Stimulated activated CD8-positive, alpha-beta memory T cell treated with anti-CD3 and anti-CD28 coated beads, Interleukin-15, amount 100 ng/mL, for 48 hours (primary cell): ENCODE measurements at places on chromosomes 6 and 20.

DNA sequence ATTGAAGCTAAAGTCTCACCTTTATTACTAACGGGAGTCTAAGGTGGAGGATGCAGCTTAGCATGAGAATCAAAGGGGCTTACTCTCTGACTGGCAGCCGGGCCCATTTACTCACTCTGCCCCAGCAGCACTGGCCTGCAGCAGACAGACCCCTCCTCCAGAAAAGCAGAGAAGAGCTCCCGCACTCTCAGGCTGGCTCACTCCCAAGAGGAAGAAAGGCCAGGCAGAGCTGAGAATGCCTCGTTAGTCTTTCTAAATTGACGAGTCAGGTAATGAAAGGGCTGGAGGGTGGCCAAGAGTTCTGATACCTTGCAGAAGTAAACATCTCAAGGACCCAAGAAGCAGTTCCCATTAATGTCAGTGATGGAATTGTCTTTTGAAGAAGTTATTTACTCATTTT, 44.5 kb upstream of the IL20RA start:
- DNase-seq: no peak

DNA sequence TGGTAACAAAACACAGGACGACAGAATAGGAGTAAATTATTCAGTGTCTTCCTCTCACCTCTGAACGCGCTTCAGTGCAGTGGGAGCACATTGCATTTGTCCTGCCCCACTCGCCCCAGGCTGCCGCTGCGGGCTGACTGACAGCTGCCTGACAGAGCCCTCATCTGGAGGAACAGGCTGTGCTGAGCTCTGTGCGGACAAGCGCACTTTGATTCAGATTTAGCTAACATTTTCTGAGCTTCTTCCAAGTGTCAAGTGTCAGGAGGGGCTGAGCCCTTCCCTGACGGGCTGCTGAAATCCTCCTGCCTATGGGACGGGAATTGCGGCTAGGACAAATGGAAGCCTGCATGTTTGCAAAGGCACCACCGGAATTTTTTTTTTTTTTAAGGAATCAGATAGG, 383.0 kb upstream of the CDH4 start:
- DNase-seq: no peak

DNA sequence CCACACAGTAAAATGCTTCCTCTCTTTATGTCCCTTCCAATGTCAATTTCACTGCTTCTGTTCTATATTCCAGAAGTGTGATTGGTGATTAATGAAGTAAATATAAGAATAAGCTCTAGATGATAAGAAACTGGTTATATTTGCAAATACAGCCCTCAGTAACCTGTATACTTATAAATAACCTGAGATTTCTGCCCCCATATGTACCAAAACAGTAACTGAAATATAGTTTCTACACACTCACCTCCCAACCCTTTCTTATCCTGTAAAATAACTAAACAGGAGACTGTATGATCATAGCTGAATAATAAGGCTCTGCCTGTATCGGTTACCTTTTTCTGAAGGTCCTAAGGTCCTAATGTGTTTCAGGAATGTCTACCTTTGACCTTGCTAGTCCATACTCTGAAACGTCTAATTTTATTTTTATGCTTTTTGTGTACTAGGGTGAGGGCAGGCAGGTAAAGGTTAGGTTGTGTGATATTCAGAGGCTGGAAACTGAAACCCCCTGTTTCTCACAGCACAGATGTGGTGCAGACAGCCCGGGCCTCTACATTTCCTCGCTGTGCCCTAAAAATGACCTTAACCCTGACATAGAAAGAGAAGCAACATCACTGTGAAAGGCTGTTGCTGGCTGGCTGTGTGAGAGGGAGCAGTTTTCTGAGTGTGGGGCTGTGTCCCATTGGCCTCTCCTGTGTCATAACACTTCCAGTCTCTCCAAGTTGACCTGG, 378.8 kb downstream of the CENPW start:
- no peak for DNase-seq

DNA sequence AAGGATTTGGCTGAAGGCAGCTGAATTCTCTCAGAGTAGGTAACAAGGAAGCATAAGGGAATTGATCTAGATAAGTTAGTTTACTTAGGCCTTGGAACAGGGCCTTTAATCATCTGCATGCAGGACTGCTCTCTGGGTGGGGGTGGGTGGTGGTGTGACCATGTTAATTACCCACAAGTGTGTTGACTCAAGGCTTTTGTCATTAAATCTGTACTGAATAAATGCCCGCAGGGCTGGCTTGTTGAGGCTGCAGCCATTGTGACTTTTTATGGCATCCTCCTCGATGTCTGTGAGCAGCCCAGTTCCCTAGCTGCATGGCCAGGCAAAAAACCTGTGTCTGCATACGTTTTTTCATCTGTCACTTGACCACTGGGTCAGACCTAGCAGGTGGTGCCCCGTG, 63.5 kb upstream of the ASCC3 start:
- no peak for DNase-seq

DNA sequence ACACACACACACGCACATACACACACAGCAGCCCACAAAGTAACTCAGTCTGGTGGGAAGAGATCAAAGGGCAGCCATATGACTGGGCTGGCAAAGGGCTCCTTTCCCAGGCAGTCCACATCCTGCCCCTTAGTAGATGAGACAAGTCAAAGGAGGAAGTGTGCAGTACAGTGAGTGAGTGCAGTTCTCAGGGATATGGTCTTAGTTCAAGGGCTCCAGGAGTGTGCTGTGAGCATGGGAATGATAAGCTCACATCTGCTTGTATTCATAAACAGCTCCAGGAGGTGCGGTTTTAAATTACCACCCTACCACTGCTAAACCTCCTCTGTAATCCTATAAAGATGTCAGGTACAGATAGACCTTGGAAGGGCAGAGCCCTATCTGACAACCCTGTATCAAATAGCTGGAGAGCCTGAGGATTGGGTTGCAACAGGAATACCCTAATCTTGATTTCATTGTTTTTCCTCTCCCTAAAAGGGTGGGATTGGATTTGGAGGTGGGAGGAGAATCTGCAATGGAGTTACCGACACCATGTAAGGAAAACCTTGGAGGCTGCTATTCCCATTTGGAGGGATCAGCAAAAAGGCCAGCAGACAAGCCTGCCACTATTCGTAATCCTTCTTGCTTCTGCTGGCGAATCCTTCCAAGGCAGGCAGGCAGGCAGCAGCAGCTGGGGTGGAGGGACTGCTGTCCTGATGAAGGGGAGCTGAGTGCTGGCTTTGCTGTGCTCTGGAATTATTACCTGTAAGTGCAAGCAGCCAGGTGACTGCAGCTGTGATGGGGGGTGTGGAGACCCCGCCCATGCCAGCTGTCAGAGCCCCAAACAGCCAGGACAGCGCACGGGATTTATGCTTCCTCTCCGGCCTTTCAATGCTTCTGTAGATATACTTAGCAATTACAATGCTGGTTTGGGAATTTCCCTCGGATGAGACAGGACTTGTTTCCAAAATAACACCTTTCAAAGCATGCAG, 342.7 kb downstream of the PRL start:
- no peak for DNase-seq

GRCh38 chr20:20412750-20413149, 44.8 kb downstream of the INSM1 start:
- DNase-seq: peak; percentile 12

GRCh38 chr6:158472447-158472846, 87.4 kb upstream of the TMEM181 start:
- no peak for DNase-seq

DNA sequence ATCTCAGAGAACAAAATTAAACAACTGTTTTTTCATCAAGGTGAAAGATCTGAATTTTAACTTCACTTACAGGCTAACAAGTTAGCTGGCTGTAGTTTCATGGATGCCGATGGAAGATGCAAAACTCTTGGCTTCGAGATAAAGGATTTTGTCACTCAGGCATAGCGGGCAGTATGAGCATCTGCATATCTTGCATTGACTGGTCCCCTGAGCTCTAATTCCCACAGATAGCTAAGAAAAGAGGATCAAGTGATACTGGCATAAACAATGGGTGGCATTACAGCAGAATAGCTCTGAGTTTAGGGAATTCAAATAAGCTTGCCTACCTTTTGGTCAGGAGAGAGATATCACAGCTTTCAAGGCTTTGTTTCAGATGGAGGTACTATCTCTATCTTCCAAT, 1.8 kb upstream of the CLVS2 start:
- no peak for DNase-seq

- no peak for DNase-seq
Observed at GRCh38 chr6:161830866-161831616, 557.2 kb upstream of the AGPAT4 start.

DNA sequence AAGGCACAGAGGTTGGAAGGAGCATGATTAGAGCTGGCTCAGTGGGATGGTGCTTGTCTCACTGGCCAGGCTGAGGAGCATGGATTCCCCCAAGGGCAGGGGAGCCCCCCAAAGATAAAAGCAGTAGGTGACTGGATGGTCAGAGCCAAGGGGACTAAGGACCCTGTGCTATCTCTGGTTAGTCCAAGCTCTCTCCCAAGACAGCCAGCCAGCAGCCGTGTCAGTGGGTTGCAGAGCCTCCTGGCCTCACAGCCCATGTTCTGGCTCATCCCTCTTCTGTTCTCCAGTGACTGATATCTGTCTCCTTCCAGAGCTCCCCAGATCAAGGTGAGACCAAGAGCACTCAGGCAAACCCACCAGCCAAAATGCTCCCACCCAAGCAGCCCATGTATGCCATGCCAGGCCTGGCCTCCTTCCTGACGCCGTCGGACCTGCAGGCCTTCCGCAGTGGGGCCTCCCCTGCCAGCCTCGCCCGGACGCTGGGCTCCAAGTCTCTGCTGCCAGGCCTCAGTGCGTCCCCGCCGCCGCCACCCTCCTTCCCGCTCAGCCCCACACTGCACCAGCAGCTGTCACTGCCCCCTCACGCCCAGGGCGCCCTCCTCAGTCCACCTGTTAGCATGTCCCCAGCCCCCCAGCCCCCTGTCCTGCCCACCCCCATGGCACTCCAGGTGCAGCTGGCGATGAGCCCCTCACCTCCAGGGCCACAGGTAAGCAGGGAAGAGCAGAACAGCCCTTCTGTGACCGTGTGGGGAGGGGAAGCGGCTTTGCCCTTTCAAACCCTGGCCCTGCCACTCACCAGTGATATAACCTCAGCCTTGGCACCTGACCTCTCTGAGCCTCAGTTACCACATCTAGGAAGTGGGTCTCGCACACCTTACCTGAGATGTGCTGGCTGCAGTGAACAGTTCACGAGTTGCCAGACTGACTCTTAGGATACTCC, 121.3 kb downstream of the JPH2 start:
- no peak for DNase-seq

DNA sequence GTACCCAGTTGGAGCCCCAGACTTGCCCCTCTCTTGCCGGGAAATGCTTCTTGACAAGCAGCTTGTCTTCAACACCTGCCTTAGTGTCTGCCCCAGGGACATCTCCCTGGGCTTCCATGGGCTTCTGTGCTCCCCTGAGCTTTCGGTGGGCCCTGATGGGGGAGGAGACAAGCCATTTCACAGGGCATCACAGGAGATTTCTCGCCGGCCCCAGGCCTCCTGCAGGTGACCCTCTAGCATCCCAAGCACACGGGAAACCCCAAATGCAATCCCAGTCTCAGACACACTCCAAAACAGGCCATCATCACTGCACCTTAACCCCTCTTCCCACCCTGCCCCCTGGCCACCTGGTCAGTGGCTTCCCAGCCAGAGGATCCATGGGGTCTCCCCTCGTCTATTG, 74.5 kb downstream of the JPH2 start:
- no peak for DNase-seq

GRCh38 chr6:14094721-14095120, 22.9 kb upstream of the CD83 start:
- no peak for DNase-seq

DNA sequence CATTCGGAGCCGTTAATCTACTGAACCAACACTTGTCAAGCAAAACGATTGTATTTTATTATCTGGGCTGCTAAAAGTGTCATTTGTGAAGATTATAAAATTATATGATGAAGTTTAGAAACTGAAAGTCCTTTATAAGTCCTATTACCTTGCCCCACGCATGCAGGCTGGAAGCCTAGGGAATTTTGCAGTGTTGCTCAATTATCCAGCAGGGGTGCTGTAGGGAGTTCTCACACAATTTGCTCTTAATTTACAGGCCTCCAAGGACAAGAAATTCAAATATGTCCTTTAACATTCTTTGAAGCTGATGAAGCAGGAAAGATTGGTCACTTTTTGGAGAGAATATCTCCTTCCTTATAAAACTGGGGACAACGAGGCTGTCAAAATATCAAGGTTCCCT, 368.9 kb downstream of the LMBRD1 start:
- no peak for DNase-seq

DNA sequence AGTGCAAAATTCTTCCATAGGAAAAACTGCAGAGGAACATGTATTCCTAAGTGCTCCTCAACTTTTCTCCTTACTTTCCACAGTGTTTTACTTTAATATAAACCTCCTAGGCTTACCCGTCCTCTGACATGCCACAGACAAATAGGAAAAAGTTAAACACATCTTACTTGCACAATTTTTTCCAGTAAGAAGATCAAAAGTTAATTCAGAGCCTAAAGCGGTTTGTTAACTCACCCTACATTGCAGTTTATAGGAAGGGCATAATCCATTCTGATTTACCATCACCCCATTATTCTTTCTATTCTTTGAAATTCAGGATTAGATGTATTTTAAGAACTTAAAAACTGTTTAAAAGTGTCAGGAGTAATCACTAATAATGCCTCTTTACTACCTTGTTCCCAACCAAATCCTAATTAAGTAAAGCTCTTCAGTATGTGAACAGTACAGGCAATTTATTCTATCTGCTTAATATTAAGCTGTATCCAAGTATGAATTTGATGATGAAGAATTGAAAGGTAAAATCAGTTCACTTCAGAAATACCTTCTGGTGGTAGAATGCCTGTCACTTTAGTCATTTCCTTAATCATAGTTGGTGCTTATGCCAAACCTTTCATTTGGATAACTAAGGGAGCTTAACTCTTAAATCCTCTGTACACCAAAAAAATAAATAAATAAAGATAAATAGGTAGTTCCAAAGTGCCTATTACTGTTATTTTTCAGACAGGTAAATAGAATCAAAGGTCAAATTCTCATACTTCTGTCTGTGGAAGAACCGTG, 292.0 kb downstream of the ALDH8A1 start:
- DNase-seq: no peak

GRCh38 chr20:63756648-63756991, 17.0 kb downstream of the SLC2A4RG start:
- DNase-seq: no peak

DNA sequence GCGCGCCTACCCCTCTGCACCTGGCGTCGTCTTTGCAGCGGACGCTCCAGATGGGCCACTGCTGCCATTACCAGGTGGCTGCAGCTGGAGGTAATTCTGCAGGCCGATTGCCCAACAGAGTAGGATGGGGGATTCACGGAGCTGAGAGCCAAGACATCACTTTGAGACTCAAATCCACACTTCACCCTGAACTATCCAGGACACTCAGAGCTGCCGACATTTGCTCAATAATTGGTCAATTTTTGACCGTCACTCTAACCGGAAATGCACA, 694.9 kb upstream of the FLRT3 start:
- DNase-seq: no peak
